AG04450 (cell line): ENCODE measurements at places on chromosomes 11 and 22.

GRCh38 chr11:74791333-74792100 lies 42.9 kb downstream of the RNF169 start:
- DNase-seq, result no peak

DNA sequence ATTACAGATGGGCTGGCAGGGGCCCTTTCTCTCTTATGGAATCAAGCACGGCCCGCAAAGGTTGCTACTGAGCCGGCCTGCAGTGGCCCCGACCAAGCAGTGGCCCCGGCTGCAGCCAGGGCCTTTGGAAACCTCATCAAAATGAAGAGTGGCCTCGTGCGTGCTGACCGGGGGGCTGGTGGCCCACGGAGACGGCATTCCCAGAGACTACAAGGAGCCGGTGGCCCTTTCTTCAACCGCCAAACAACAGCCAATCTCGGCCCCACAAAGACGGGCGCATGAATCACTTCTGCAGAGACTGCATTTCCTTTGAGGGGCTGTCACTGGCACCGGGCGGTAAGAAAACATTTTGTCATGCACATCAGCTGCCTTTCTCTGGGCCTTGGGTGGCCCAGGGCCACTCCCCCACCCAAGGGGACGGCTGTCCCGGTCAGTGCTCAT lies 43.1 kb upstream of the FGF3 start:
- no peak for DNase-seq

DNA sequence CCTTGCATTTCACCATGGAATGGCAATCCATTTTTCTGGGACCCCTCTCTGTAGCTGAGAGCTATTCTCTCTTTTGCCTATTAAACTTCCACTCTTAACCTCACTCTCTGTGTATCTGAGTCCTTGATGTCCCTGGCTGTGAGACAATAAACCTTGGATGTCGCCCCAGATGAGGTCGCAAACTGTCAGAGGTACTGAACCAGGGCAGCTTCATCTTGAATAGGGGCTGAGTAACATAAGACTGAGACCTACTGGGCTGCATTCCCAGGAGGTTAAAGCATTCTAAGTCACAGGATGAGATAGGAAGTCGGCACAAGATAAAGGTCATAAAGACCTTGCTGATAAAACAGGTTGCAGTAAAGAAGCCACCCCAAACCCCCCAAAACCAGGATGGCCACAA lies 68.0 kb downstream of the RSF1 start:
- DNase-seq, result no peak

DNA sequence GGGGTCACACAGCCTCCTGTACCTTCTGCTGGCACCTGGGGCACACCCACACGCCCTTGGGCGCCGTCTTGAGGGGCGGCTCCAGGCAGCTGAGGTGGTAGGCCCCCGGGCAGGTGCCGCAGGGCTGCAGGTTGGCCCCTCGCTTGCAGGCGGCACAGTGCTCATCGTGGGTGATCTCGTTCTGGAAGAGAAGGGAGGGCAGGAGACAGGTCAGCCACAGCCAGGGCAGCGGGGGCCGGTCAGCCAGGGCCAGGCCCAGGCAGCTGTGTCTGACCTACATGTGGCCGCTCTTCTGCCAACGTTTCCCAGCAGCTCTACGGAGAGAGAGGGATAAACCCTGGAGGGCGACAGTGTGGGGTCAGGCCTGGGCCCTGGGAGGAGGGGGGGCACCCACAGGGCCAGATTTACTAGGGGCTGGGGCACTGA lies 121.9 kb downstream of the PHF21B start:
- no peak for DNase-seq
